ENCODE measurements at places on chromosomes 7 and 10.

GRCh38 chr10:44369854-44370253, 15.0 kb downstream of the CXCL12 start:
- DNase-seq: no peak

- no peak for DNase-seq
Measured at GRCh38 chr7:123879628-123880027, 34.7 kb downstream of the HYAL4 start.

DNA sequence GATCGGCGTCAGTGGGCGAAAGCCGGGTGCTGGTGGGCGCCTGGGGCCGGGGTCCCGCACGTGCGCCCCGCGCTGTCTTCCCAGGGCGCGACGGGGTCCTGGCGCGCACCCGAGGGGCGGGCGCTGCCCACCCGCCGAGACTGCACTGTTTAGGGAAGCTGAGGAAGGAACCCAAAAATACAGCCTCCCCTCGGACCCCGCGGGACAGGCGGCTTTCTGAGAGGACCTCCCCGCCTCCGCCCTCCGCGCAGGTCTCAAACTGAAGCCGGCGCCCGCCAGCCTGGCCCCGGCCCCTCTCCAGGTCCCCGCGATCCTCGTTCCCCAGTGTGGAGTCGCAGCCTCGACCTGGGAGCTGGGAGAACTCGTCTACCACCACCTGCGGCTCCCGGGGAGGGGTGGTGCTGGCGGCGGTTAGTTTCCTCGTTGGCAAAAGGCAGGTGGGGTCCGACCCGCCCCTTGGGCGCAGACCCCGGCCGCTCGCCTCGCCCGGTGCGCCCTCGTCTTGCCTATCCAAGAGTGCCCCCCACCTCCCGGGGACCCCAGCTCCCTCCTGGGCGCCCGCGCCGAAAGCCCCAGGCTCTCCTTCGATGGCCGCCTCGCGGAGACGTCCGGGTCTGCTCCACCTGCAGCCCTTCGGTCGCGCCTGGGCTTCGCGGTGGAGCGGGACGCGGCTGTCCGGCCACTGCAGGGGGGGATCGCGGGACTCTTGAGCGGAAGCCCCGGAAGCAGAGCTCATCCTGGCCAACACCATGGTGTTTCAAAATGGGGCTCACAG, 1.1 kb downstream of the EGFR start:
- no peak for DNase-seq

DNA sequence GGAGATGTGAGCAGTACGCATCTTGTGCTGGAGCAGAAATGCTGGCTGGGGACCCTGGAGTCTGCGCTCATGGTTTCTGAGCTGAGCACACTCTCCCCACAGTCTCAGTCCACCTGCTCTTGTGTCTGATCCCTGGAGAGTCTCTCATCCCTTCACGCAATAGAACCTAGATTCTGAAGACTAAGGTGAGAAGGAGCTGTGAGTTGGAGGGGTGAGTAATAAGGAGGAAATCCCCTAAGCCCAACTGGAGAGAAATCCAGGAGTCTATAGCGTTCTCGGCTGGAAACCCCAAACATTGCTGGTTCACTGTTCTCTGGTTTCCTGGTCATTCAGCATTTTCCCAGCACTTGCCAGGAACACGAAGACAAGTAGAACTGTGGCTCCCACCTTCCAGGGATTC, 68.3 kb upstream of the SMNDC1 start:
- no peak for DNase-seq

DNA sequence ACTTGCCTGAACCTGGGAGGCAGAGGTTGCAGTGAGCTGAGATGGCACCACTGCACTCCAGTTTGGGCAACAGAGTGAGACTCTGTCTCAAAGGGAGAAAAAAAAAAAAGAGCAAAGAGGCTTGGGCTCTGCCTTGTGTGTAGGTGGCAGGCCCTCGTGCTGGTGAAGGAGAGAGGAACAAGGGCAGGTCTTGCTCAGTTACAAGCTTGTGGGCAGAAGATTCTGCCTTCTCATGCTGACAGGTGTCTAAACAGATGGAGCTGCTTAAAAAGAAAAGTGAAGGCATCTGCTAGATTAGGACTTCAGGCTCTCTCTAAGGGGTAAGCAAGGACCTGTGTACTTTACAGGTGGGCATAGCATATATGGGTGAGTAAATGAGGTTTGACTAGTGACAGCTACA, 65.5 kb upstream of the TRIM8 start:
- no peak for DNase-seq

GRCh38 chr7:48350515-48350914, 179.3 kb downstream of the ABCA13 start:
- DNase-seq: no peak

DNA sequence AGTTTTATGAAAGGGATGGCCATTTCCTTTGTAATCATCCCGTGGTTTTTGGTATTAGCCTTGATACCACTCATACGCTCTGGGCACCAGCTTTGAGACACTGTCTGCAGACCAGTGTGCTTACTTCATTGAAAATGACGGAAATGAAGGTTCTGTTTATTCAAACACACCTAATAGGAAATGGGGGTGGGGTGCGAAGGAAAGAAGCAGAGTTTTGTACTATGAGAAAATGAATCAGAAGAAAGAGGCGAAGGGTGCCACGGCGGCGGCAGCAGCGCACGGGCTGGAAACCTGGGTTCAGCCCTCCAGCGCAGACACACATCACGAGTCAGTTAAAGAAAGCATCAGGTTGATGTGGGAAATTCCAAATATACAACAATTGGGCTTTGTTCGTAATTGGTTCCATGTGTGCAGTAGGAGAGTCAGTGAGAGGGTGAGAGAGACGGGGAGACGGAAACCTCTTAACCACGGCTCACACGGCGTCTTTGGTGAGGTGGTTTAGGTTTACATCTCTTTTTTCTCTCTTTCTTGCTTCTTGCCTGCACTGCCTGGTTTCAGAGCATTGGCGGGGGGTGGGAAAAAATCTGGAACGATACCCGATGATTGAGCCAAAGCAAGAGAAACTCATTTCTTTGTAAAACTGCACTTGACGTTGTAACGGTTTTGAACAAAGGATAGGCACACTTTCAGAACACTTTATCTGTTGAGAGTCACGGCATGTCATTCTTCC, 321.2 kb downstream of the FRMD4A start:
- DNase-seq: no peak

- DNase-seq: no peak
Measured at GRCh38 chr10:77283326-77283725, 354.3 kb downstream of the KCNMA1 start.

DNA sequence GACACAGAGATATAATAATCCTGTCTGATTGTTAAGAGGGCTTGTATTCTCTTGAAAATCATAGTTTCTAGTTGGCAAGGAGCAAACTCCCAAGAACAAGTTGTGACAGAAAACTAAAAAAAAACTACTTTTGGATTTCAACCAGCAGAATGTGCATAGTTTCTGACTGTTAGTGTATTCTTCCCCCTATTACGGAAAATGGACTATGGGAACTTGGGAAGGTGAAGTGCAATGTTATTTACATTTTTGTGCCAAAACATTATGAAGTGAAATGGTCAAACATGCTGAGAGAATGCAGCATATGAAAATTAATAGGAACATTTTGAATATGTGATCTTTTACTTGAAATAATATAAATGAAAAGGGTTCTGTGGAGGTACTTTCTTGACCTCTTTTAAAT, 660.8 kb downstream of the SUGCT start:
- DNase-seq: no peak

DNA sequence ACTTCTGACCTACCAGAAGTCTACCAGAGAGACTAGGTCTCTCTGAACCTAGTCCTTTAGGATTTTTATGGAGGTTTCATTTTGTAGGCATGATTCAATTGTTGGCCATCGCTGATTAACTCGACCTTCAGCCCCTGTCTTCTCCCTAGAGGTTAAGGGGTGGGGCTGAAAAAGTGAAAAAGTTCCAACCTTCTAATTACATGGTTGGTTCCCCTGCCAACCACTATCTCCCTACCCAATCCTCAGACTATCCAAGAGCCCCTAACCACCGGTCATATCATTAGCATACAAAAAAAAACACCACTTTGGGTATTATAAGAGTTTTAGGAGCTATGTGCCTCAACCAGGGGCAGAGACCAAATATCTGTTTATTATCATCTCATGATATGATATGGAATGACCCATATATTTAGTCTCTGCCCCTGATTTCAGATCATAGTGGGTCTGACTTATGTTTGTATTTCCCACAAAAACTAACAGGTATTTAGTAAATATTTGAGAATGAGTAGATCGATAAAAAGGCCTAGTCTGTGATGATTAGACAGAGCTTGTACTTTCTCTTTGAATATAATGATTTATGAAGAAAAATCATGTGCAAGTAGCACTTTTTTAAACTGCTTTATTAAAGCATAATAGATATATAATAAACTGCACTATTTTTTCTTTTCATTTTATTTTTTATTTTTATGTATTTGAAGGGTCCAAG, 35.8 kb downstream of the DNAJC9 start:
- no peak for DNase-seq

- DNase-seq: no peak
Measured at GRCh38 chr7:95454438-95455045, 19.7 kb upstream of the PON2 start.

- DNase-seq: no peak
Measured at GRCh38 chr10:128574581-128575210, 448.5 kb upstream of the MKI67 start.

GRCh38 chr10:121137533-121137932, 286.4 kb downstream of the WDR11 start:
- no peak for DNase-seq

DNA sequence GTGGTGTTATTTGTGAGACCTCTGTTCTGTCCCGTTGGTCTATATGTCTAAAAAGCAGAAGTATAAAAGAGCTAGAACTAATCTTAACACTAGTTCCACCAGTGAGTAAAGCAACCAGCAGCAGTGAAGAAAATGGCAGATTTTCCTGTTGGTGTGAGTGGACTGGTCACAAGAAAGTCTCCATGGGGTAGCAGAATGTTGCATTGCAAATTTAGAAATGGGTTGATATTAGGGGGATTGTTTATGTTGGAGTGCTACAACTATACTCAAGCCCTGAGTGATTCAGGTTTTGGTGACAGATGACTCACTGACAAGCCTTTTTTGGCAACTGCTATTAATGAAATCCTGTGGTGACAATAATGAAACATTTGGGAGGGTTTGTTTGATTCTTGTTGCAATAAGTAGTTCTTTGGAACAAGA, 5.6 kb downstream of the AVL9 start:
- DNase-seq: no peak
